Activated naive CD8-positive, alpha-beta T cell treated with anti-CD3 and anti-CD28 coated beads for 36 hours (primary cell): ENCODE measurements at places on chromosomes 2 and 18. TPM values are rescaled to one million over a fixed set of nuclear protein-coding genes. Genes with fewer than 3 reads are reported as not detected.

DNA sequence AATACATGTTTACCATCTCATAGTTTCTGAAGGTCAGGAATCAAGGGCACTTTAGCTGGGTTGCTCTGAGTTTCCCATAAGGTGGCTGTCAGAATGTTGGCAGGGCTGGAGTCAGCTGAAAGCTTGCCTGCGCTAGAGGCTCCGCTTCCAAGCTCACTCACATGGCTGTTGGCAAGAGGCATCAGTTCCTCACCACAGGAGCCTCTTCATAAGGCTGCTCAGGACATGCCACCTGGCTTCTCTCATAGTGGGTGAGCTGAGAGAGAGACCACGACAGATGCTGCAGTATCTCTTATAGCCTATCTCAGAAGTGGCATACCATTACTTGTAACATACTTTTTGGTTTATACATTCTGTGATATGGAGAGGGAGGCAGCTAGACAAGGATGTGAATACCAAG, 7.2 kb downstream of the HADHB start:
- DNase-seq = no peak

TSPYL6 gene
- not detected for total RNA-seq

- no peak for DNase-seq
These were observed 437.2 kb upstream of the ID2 start for GRCh38 chr2:8244639-8245038.

GRCh38 chr2:66982766-66983165, 414.4 kb upstream of the ETAA1 start:
- no peak for DNase-seq

GAREM1 gene
- total RNA-seq = not detected

B3GNT7 gene
- total RNA-seq = 0.14 TPM

DNA sequence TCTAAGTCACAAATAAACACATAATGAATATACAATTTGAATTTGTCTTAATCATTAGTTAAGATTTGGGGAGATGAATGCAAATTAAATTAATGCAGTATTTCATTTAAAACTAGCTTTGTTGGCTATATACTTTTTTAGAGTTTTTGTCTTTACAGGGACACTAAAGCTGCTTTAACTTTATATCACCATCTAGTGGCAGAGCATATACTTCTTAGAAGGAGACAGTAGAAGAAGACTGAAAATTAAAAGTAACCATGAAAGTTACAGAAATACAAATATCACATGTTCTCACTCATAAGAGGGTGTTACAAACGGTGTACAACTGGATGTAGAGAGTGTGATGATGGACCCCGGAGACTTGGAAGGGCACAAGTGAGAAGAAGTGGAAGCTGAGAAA, 268.3 kb upstream of the NETO1 start:
- no peak for DNase-seq

- DNase-seq = no peak
These were observed 61.6 kb downstream of the MOB4 start for GRCh38 chr2:197577446-197577845.
